Neural progenitor cell (in vitro differentiated cells): ENCODE measurements at places on chromosomes 5 and 9. TPM values are rescaled to one million over a fixed set of nuclear protein-coding genes. Genes with fewer than 3 reads are reported as not detected.

GRCh38 chr5:37875051-37875787 is 35.4 kb upstream of the GDNF start:
- DNase-seq = no peak

SLC36A3 gene
- not detected in 2 replicates for total RNA-seq

MEIKIN gene
- total RNA-seq = not detected in 2 replicates

PRR7 gene
- 4.5 and 31.7 TPM in 2 replicates for total RNA-seq
